ENCODE measurements at places on chromosomes 13 and 19. TPM values are rescaled to one million over a fixed set of nuclear protein-coding genes. Genes with fewer than 3 reads are reported as not detected.

The ZNF440 gene
- total RNA-seq, result 17.7 TPM

The CEACAM16 gene
- total RNA-seq, result not detected

The TUBB4A gene
- total RNA-seq, result 6.6 TPM

The NAA16 gene
- 36.7 TPM for total RNA-seq

DNA sequence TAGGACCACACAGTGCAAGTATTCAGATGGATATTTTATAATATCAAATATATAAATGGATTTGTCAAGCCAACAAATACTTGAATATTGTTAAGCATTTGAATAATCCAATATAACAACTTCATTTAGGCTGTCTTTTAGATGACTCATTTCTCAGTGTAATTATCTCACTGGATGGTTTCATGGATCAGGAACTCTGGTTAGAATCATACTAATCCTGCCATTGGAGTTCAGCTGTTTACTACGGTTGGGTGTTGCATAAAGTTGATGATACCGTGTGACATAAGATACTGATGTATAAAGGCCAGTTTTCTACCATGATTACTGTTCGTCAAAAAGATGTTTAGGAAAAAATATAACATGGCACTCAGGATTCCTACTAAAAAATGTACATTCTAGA lies 196.3 kb downstream of the TSHZ3 start:
- no peak for DNase-seq

GRCh38 chr19:36115453-36116343 lies at the start of gene TBCB:
Gene TBCB, plus strand, starts transcription at chr19:36115468. Its CDS starts 93 bp downstream, at chr19:36115561.
- DNase-seq, result peak; percentile 92

- no peak for DNase-seq
These were observed 57.9 kb upstream of the DACH1 start for GRCh38 chr13:71924931-71925330.

DNA sequence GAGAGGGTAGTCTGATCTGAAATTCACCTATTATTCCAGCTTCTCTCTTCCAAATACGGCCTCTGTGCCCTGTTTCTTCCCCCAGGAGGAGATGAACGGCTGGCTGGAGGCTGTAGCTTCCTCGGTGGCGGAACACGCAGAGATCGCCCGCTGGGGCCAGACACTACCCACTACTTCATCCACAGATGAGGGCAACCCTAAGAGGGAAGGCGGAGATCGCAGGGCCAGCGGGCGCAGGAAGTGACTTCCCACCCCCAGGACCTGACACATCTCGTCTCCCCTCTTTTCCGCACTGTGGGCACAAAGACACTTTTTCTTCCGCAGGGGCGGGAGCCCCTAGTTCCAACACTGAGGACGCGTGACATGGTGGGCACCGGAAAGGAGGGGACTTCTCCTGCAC lies 1.3 kb upstream of the SHKBP1 start:
- DNase-seq, result no peak

- peak; percentile 37 for DNase-seq
These were observed 535 bp downstream of the BSG start for GRCh38 chr19:572743-573518.

DNA sequence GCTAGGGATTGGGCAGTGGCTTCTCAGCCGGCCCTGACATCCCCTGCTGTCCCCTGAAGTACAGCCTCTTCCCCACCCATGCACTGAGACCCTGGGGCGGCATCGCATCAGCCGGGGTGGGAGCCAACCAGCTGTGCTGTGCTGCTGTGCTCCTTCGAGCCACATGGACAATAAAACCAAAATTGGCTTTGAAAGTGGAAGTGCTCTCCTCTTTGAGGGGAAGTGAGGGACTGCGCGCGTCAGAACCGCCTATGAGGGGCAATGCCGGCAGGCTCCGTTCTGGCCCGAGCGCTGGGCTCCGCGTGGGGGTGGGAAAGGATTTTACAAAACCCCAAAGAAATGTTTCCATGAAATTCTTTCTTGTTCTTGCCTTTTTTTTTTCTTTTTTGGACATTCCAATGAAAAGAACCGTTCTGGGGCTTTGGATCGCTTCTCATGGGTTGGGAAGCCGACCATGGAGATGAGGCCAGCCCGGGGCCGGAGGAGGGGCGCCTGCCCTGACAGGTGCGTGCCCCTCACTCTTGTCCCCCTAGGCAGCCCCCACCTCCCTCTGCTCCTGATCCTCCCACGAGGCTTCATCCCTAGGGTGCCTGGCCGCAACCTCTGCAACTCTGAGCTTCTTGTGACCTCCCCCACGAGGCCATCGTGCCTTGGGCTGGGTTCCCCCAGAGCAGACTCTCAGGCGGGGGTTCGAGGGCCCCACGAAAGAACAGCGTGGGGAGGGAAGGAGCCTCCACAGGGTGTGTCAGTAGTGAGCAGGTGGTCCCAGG lies 22.6 kb downstream of the KLHL26 start:
- no peak for DNase-seq

- DNase-seq, result no peak
These were observed 34.4 kb upstream of the SACS start for GRCh38 chr13:23467932-23468278.

DNA sequence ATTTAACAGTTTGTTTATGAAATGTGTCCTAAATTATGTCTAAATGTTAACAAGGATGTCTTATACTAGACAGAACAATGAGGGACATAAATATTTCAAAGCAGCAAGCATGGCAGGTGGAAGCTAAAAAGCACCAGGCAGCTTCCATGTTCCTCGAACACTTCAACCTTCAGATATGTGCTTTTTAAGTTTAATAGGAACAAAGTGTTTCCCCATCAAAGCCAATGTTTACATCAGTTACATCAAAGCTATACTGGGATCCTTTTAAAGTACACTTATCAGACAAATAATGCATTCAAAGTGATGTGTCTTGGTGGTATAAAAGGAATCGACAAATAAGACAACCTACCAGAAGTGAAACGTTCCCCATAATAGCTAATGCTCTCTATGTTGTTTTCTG lies 2841.1 kb upstream of the PCDH20 start:
- no peak for DNase-seq

GRCh38 chr19:46514589-46515289 lies 19.1 kb upstream of the PNMA8B start:
- DNase-seq, result no peak

GRCh38 chr19:3062165-3063105 lies at the start of gene TLE5:
Gene TLE5, minus strand, starts transcription at chr19:3062495. Its CDS starts 295 bp downstream, at chr19:3062200.
- peak; percentile 71 for DNase-seq

- no peak for DNase-seq
These were observed 14.6 kb downstream of the GTPBP3 start for GRCh38 chr19:17351815-17352435.

DNA sequence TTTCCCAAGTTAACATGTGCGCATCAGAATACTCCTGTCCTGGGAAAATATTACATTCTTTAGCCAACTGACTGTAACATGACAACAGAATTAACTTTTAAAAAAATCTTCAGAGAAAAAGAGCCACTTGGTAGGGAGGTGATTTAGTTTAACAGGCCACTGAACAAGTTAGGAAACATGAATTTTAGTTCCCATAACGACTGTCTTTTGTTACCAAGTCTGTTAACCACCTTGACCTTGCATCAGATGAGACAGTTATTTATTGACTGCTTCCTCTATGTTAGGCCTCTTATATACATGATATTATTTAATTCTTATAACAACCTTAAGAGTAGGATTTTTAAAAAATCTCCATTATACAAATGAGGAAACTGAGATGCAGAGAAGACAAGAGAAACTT lies 268.6 kb downstream of the NDFIP2 start:
- no peak for DNase-seq

DNA sequence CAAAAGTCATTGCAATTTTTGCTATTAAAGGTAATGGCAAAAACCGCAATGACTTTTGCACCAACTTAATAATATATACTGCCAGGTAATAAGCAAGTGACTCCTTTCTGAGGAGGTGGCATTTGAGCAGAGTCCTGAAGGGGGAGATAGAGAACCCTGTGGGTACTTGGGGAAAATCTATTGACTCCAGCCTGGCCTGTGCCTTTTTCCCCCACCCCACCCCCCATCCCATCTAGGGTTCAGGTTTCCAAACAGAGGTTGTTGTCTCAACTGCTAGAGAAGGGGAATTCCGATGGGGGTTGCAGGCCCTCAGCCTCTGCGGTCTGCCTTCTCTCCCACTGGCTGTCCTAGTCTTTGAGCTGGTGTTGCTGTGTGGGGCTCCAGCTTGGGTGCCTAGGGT lies 11.5 kb downstream of the S1PR2 start:
- DNase-seq, result peak; percentile 46

DNA sequence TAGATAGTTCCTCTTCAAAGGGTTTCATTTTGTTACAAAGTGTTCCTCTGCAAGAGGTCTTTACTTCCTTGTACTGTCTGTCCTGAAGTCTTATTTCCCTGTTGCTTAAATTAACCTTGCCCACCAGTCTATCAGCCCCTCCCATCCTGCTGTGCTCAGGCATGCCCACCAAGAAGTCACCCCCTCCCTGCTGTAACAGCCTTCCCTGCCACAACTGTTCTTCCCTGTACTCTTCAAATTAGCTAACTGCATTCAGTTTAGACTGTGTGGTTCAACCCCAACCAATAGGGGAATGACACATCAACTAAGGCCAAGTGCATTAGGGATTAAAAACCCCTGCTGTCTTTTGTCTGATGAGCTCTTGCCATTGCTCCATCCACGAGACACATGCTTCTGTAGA lies 34.4 kb upstream of the ZNF562 start:
- no peak for DNase-seq

DNA sequence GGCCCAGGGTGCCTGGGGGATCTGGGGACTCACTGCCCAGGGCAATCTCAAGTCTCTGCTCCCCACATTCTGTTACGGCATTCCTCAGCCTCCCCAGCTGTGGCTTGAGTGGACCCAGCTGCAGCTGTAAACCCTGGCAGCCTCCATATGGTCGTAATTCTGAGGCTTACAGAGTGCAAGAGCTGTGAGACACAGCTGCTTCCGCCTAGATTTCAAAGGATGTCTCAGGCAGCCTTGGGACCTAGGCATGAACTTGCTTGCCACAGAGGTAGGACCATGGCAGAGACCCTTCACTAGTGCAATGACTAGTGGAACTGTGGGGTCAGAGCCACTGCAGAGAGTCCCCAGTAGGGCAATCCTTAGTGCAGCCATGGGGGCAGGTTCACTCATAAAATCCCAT lies 297.5 kb downstream of the ENOX1 start:
- no peak for DNase-seq

DNA sequence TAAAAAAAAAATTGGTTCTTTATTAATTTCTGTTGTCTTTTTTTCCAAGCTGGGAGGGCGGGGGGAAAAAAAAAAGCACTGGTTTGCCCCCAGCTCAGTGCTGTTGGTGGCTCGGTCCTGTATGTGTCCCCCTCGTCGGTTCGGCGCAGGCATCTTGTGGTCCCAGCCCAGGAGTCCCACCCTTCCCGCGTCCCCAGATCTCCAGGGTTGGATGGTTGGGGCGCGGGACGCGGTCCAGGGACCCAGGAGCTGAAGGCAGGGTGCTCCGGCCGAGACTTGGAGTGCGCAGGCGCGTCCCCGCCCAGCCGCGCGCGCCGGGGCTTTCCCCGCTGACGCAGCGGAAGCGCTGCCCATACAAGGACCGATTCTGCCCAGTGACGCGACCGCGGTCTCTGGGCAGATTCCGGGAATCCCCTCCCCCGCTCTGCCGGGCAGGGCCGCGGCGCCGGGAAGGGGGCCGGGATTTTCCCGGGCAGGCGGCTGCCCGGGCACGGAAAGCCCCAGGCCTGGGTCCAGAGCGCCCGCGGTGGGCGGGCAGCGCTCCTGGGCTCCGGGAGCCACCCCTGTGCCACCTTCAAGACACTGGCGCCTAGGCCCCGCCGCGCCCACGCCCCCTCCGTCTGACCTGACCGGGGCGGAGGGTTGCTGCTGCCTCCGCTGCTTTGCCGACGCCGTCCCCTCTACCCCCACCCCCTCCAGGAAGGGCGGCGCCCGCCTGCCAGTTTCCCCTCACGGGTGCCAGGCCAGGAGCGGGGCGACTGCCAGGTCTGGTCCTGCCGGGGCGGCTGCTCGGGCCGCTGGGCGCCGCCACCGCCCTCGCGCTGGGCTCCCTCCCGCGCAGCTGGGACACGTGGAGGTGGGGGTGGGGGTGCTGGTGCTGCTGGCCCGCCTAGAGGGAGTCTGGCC lies 2.3 kb downstream of the JUNB start:
- peak; percentile 92 for DNase-seq
